AML-193 (cell line): ENCODE measurements at places on chromosomes 13 and 19.

DNA sequence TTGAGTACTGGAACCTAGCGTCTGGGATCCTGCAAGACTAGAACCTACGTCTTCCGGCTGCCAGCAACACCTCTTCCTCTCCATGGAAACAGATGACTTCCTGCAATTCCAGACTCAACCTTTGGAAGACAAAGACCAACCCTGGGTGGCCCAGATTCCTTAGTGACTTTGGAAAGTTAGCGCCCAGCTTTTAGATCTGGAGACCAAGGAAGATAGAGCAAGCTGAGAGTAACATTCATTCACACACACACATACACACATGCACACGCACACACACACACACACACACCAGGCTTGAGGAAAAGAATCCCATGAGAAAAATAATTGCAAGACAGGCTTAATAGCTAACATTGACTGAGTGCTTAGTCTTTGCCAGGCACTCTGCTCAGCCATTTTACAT lies 788.9 kb downstream of the UQCRFS1 start:
- DNase-seq, result no peak

DNA sequence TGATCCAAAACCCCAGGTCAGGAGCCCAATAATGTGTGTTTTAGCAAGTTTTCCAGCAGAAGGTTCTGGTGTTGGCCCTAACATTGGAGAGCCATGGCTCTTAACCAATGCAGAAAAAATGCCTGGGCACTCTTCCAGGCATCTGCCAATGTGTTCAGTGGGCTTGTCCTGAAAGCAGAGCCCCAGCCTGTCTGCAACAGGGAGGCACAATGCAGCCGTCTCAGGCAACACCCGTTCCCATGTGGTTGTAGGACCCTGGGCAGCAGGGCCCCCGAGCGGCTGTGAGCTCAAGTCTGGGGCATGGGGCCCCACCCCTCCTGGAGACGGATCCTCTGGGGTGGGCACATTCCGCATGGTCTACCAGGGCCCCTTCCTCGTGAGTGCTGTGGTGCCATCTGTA lies 58.1 kb upstream of the SIAH3 start:
- no peak for DNase-seq

- peak; percentile 68 for DNase-seq
Measured at GRCh38 chr13:28047757-28048388, 52.5 kb downstream of the FLT3 start.

DNA sequence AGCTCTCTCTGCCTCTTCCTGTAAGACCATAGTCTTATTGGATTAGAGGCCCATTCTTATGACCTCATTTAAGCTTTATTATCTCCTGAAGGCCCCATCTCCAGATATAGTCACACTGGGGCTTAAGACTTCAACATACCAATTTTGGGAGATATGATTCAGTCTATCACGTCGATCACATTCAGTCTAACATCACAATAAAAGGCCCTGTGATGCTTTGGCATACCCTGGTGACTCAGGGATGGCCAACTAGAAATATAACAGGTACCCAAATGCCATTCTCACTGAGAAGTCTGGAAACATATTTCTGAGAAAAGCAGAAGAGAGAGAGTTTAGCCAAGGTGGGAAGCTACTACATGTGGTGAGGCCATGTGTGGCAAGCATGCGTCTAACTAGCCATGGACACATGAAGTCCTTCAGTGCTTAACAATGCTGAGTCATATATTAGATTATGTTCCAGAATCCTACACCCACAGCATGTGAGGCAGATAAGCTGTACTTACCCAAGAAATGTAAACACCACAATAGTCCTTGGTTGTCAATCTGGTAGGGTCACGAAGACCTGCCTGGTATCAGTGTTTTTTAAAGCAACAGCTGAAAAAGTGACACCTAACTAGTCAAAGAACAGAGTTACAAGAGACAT lies 485.1 kb downstream of the FOXO1 start:
- DNase-seq, result no peak

DNA sequence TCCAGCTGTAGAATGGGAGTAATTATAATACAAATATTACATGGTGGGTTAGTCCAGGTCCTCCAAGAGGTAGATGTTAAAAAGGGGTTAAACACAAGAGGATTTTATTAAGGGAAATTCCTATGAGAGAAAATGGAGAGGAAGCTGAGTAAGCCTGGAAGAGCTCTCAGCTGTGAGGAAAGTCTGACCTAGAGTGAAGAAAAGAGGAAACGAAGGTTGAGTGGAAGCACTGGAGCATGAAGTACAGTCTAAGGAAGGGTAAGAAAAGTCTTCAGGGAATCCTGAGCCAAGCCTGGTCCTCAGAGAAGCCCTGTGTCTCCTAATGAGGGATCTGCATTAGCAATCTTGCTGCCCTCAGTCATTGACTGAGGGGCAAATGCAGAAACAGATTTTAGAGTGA lies 506.2 kb downstream of the GPC5 start:
- no peak for DNase-seq

- DNase-seq, result peak; percentile 78
Measured at GRCh38 chr19:18317961-18318800, 4.7 kb downstream of the LSM4 start.

DNA sequence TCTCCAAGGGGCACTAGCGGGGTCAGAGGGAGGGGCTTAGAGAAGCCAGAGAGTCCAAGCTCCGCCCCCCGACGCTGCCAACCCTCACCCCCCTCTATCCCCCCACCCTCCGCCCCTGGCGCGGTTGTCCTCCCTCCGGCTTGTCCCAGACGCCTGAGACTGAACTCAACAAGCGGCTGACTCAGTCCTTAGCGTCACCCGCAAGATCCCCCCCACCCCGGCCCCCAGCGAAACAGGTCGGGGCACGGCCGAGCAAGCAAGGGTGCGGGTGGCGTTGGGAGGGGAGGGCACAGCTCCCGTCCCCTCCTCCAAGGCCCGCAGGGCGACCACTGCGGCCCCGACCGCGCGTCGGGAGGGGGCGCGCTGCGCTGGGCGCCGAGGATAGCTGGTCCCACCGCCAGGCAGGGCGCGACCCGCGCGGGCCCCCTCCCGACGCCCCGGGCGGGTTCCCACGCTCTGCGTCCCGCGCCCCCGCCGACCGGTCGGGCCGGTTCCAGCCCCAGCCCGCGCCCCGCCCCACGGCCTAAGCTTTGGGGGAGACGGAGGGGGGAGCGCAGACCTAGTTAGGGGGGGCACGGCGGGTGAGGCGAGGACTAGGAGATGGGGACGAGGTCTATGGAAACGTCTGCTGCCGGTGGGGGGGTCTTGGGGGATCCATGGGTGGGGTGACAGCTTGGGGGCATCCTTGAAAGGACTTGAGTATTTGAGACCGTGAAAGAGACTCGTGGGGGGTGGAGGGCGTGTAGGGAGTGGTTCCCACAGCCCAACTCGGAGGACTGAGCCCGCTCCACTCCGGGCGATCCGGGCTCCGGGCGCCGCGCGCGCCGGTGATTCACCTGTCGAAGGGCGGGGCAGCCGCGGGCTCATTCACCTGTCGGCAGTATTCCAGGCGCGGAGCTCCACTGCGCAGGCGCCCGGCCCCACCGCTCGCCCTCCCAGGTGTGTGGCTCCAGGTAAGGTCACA lies 5.1 kb downstream of the NOTCH3 start:
- DNase-seq, result no peak

DNA sequence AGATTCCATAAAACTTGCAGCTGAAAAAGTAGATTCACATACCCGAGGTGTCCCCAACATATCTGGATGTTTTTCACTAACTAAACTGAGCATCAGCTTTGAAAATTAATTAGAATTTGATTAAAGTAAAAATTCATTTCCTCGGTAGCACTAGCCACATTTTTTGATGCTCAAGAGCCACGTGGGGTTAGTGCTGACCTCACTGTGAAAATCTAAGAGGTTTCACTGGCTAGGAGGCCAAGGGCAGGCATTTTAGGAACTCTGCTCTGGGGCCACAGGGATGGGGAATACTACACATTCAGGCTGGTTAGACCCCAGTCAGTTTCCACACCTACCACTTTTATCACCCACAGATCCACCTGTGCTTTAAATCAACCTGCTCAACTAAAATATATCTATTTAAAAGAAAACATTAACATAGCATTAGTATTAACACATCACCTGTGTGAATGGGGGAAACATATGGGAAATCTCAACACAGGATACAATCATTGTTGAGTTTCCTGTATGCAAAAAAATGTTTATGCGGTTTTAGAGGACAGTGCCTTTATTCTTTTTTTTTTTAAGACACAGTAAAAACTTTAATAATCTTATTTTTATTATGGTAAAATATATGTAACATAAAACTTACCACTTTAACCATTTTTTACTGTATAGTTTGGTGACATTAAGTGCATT lies 45.5 kb downstream of the BRD4 start:
- DNase-seq, result no peak

DNA sequence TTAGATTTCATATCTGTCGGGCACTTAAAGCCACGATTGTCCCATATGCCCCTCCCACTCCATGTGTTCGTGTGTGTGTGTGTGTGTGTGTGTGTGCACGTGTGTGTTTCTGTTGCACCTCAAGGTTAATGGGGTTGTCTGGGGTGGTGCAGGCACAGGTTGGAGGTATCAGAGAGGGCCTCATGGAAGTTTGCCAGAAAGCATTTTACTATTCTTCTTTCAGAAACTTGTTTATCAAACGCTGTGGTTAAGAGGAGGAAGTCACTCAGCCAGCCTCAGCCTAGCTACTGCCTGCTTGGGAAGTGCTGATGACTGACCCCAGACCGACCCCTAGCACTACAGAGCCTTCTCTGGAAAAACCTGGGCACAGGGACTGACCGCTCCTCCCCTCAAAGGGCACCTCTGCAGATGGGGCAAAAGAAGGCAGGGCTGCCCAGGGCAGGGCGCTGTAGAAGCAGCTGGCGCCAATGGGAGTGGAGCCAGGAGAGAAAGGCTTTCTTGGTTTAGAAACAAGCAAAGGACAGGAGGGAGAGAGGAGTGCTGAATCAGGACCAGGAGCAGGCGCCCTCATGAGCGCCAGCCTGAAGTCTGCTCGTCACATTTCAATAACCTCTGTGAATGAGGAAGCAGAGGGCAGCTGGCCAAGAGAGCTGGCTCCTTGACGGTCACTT lies 3.9 kb downstream of the SIAH3 start:
- DNase-seq, result peak; percentile 74

DNA sequence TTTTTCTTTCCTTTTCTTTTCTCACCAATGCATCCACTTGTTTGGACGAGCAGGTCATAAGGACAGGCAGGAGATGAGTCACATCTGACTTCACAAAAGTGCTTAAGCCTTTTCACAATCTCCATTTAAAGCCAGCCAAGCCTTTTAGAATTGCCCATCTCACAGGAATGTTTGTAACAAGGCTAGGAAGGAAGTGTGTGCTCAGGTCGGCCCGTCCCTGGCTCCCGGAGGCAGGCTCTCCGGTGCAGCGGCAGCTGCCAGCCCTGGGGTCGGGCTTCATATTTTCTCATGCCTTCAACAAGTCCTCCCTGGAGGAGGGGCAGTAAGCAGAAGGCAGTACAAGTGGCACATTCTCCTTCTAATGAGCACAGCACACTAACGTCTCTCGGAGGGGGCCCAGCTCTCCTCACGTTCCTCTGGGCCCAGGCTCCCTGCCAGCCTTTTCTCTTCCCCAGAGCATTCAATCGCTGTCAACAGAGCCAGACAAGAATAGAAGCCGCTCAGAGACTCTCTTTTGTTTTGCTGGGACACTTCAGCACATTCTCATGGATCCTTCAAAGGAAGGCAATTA lies 180.5 kb downstream of the COL4A1 start:
- no peak for DNase-seq

- no peak for DNase-seq
Measured at GRCh38 chr13:112746044-112746443, 56.2 kb downstream of the ATP11A start.

DNA sequence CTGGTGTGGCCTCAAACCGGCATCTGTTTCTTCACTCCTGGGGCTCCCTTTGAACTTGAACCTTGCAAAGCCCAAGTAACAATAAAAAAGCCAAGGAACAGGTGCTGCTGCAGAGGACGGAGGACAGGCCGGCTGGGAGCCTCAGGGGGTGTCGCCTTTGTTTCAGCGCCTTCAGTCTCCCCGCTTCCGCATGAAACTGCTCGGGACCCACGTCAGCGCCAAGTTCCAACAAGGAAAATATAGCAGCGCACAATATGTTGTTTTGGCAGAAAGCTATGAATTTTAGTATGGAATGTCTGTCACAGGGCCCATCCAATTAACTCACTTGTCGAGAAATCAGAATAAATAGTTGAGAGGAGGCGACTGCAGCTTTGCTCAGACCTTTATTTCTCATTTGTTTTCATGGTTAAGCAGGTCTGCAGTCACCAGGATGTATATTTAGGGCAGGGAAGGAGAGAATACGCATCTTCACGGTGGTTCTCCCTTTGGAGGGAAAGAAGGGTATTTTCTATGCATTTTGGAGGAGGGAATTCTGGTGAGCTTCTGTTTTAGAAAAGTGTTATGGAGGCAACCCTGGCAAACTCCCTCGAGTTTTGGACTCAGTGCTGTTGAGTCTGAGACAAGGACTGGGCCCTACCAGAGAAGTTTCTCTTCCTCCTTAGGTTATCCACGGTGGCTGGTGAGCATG lies 34.3 kb upstream of the MEDAG start:
- DNase-seq, result no peak

- DNase-seq, result peak; percentile 32
Measured at GRCh38 chr19:36488846-36489117, 579 bp downstream of the ZNF566 start.

DNA sequence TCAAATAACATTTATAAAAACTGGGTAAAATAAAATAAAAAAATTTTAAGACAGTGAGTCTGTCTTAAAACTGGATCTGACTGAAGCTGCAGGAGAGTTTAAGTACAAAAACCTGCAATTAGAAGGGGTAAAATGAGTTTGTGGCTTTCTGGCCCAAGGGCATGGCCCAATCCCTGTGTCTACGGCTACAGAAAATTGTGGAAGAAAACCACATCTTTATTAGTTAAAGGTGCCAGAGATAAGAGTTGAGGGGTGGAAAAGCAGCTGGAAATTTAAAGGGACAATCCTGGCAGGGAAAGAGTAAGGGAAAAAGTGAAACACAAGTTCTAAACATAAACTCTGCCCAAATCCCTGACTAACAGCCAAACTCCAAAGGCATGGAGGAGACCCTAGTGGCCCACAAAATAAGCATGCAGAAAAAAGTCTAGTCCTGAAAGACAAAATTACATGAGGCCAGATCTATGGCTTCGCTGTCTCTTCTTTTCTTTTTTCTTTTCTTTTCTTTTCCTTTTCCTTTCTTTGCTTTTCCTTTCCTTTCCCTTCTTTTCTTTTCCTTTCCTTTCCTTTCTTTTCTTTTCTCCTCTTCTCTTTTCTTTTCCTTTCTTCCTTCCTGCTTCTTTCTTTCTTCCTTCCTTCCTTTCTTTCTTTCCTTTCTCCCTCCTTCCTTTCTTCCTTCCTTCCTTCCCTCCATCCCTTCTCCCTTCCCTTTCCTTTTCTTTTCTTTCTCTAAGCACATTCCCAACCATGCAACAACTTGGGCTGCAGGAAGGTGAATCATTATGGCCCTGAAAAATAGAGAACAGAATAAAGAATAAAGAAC lies 23.5 kb upstream of the DLEU7 start:
- DNase-seq, result no peak

DNA sequence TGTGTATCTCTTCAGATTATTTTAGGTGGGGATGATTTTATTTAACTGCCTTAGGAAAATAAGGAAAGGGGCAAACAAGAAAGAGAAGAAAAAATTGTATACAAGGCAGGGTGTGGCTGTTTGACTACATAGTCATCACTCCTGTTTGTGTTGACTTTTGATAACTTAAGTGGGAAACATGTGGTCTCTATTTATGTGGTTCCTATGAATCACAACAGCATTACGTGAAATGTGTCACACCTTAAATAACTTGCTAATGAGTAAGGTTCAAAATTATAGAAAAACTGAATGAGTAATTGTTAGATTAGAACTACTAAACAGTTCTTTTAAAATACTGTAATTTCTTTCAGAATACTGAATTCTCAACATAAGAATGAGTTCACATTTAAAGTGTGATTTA lies 69.3 kb downstream of the LMO7 start:
- no peak for DNase-seq

- no peak for DNase-seq
Measured at GRCh38 chr13:58830841-58831240, 1199.3 kb downstream of the PCDH17 start.
